Posterior vena cava (tissue), 2 donors: ENCODE measurements at places on chromosomes 1 and 21. TPM values are rescaled to one million over a fixed set of nuclear protein-coding genes. Genes with fewer than 3 reads are reported as not detected.

ETS2 gene
- 87.3 TPM for total RNA-seq

CTSK gene
- total RNA-seq = 183 TPM

CD84 gene
- 6.9 TPM for total RNA-seq

HSPA6 gene
- total RNA-seq = 6.4 TPM

NADK gene
- total RNA-seq = 63.5 TPM

TNNI3K gene
- 5.2 TPM for total RNA-seq

SLC6A9 gene
- 12.2 TPM for total RNA-seq

SPRR5 gene
- total RNA-seq = not detected

RRP15 gene
- total RNA-seq = 26.4 TPM

CLCA1 gene
- not detected for total RNA-seq

CD1C gene
- 0.38 TPM for total RNA-seq
